Ovary (tissue), 10 donors: ENCODE measurements at places on chromosomes 4 and X. TPM values are rescaled to one million over a fixed set of nuclear protein-coding genes. Genes with fewer than 3 reads are reported as not detected.

The FAM149A gene
- 11.4 TPM for total RNA-seq

The ITGB1BP2 gene
- total RNA-seq: 0.95 TPM

The PCDH10 gene
- total RNA-seq: 1.7 TPM

The FGF16 gene
- not detected for total RNA-seq
